Daoy (cell line): ENCODE measurements at places on chromosomes 1 and 21. TPM values are rescaled to one million over a fixed set of nuclear protein-coding genes. Genes with fewer than 3 reads are reported as not detected.

GRCh38 chr1:198959032-198959431, 320.2 kb downstream of the PTPRC start:
- DNase-seq = no peak

STUM gene
- total RNA-seq = 0.45 TPM in 1 of 2 replicates, not detected in the other

GRCh38 chr1:113321771-113322387, 68.4 kb upstream of the MAGI3 start:
- DNase-seq = no peak

LCE6A gene
- not detected in 2 replicates for total RNA-seq

DNAJC8 gene
- total RNA-seq = 121 and 199 TPM in 2 replicates

DNA sequence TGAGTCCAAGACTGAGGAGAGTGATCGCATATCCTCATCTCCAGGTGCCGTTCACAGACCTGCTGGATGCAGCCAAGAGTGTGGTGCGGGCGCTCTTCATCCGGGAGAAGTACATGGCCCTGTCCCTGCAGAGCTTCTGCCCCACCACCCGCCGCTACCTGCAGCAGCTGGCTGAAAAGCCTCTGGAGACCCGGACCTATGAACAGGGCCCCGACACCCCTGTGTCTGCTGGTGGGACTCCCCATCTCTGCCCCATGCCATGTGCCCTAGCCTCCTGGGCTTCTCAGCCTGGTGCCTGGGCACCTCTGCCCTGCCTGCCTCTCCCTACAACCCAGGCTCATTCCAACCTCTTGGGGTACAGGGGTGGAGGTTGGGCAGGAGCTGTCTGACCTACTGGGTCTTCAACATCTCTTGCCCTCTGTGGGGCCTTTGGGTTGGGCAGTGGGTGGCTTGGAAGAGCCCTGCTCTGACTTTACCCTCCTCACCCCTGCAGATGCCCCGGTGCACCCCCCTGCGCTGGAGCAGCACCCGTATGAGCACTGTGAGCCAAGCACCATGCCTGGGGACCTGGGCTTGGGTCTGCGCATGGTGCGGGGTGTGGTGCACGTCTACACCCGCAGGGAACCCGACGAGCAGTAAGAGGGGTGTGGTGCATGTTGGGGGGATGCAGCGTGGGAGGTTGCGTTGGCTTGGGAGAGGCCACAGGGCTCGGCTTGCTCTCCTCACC, 7.2 kb downstream of the AMPD2 start:
- DNase-seq = no peak

DNA sequence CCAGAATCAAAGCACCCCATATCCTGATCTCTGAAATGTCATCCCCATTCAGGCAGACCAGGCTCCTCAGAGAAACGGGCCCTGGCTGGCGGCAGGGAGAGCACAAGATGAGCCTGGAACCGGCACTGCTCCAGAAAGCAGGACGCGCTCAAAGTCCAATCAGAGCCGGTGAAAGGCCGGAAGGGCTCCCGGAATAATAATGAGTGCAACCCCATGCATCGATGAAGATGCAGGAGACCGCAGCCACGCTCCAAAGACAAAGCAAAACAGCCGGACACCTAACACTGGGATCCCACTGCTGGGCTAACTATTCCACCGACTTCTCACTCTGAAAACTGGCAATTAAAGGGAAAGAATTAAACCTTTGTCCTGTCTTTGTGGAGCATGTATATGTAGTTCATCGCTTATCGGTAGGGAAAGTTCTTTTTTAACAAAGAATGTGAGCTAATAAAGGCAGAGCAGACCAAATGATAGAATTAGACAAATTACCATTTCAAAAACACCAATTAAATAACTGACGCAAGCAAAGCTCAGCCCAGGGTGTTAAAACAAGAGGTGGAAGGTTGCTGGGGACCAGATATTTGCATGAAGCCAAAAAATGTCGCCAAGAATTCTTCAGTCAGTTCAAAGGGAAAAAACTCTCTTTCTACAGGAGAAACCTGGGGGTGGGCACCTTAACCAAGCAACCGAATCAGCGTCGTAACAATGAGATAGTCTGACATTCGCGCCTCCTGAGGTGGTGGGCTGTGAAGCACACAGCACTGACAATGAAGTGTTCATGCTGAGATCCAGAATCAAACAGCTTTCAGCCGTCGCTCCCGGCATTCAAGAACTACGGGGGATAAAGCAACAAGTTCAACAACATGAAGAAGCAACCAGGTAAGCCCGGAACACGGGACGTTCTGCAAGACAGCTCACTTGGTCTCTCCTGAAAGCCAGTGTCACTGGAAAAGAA, 95.2 kb downstream of the NPHP4 start:
- DNase-seq = no peak

DNA sequence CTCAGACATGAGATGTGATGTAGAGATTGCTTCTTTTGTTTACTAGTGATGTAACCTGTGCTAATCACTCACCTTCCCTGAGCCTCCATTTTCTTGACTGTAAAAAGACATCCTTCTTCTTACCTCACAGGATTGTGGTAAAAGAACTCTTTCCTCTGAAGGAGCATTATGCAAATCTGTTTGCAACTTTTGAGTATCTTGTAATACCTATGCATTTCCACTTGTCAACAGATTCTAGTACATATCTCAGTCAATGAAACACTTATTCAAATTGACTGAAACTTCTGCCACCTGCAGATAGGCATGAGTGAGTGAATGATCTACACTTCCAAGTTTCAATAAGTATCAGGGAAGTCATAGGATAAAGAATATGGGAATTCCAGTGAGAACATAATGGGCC, 174.7 kb downstream of the HHIPL2 start:
- DNase-seq = no peak

DNA sequence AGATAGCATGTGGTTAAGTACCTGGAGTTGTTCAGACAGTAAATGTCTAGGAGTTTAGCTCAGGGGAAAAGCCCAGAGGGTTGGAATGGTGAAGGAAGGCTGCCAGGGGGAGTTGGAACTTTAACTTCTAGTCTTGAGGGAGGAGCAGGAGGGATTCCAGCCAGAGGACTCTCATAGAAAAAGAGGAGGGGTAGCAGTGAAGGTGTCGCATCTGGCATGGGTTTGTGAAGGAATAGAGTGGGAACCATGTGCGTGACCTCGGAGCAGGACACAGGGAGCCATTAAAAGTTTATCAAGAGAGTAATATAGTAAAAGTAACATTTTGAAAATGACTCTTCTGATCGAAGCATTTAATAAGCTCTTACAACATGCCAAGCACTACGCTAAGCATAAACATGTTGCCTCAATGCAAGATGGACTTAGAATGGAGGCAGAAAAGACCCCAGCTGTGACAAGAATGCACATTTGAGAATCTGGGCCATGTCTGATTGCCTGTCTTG, 632.4 kb upstream of the CAMK1G start:
- DNase-seq = no peak
